Stimulated activated CD4-positive, alpha-beta T cell treated with anti-CD3 and anti-CD28 coated beads, Interleukin-4, amount 100 ng/mL, for 48 hours (primary cell): ENCODE measurements at places on chromosomes 7 and 10.

DNA sequence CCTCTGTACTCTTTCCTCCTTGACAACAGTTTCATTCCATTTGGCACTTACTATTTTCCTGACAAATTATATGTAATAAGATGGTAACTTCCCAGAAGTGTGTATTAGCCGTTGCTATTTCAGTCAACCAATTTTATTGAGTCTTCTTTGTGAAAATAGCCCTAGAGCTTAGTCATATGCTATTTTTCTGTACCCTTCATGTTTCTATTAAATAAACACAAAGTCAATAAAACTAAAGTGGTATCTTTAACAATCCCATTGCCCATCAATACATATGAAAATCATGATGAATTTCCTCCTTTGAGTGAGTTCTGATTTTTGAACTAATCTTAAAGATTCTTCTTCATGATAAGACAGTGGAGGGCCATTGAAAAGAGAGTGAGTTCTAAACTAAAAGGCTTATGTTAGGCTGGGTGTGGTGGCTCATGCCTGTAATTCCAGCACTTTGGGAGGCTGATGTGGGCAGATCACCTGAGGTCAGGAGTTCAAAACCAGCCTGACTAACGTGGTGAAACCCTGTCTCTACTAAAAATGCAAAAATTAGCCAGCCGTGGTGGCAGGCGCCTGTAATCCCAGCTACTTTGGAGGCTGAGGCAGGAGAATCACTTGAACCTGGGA lies 5.9 kb upstream of the MYPN start:
- no peak for DNase-seq

DNA sequence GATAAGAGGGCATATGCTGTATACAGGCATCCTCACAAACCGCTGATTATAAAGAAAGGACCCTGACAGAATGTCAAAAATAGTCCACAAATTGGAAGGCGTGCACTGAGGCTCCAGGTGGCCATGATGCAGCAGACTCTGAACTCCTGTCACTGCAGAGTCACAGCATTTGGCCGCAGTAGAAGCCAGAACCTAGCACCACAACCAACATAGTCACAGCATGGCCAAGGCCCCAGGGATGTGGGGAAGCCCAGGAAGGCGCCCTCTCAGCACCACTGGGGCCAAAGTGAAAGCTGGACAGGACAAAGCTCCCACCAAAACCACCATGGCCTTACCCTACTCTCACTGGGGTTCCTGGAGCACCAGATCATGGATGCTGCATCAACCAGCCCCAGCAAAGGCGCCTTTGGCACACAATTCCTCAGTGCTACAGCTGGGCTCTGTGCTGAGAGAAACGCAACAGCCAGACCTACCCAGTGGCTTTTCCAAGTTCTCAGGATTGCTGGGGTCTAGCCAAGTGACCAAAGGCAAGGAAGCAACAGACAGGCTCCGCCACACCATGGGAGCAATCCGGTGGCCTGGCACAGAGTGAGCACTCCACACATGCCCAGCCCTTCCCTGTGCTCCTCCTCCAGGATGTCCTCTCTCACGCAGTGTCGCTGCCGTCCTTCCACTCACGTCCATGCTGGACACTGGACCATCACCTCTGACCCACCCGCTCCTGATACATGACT lies 60.2 kb downstream of the STK17A start:
- DNase-seq: no peak

DNA sequence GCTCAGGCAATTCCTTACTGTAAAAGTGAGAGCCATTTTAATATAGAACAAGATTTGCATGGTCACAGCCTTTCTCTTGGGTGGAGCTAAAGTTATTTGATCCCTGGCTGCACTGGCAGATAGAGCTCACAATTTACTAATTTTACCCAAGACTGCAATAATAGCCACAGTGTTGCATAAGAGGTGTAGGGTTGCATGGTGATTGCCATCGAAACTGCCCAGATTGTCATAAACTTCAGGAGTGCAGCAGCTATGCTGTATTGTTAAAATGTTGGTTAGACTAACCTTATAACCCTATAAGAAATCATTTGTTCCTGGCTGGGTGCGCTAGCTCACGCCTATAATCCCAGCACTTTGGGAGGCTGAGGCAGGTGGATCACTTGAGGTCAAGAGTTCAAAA lies 50.0 kb downstream of the VCL start:
- DNase-seq: no peak

DNA sequence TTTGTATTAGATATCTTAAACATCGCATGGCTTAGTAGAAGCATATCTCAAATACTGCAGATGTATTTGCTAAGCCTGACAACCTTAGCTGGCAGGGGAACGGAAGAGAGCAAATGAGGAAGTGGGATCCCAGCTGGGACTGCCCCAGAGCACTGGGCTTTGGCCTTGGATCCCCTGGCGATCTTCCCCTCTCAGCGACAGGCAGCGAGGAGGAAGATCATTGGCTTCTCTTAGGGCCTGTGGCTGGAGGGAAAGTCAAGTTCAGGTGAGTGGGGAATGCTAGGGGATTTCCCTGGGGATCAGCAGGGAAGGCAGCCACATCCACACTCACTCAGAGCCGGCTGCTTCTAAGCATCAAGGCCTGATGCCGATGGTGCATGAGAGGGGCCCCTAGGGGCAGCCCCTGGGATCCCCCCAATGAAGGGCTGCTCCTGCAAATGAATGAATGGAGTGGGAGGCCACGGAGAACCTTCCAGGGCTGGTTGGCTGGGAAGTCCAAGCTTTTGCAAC lies 42.0 kb downstream of the LYZL2 start:
- no peak for DNase-seq

GRCh38 chr7:119197877-119198527 lies 973.5 kb downstream of the ANKRD7 start:
- no peak for DNase-seq

GRCh38 chr10:74934100-74934812 lies 107.9 kb downstream of the KAT6B start:
- no peak for DNase-seq

DNA sequence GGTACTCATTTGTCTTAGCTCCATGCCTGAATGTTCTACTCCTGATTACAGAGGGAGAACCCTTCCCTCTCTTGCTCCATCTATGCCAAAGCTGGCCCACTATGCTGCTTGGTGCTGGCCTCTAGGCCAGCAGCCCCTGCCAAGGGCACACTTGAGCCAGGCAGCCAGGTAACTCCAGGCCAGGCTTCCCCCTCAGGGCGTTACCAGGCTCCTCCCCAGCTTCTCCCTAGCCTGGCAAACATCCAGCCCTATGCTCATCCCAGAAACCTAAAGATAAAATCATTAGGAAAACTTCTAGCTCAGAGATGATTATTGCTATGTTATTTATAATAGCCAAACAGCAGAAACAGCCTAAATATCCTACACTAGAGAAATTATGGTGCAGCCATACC lies 103.7 kb downstream of the KCNMA1 start:
- DNase-seq: no peak

- no peak for DNase-seq
These were observed 3.2 kb upstream of the ZNF248 start for GRCh38 chr10:37860494-37861190.

DNA sequence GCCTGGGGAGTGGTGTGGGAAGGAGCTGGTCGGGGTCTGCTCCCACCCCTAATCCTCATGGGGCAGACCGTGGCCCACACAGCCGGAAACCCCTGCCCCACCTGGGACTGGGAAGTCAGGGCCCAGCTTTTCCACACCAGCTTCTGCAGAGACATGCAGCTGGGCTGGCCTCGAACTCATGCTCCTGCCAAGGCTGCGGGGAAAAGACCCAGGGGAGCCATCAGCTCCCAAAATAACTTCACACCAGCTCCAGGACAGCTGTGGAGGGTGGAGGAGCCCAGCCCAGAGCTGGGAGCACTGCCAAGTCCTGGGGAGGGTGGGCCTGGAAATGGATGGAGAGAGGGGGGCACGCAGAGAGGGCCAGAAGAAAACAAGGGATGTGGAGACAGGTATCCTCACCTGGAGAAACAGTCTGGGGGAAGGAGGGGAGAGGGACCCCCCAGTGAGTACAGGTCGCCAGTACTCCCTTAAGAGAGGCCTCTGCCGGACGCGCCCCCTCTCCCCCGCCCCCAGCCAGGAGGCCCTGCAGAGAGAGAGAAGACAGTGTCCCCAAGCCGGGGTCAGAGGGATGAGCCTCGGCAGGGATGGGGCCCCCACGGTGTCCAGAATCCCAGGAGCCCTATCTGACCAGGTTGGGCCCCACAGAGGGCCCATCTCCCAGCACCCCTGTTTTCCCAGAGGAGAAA lies 11.5 kb upstream of the GRIFIN start:
- DNase-seq: no peak

DNA sequence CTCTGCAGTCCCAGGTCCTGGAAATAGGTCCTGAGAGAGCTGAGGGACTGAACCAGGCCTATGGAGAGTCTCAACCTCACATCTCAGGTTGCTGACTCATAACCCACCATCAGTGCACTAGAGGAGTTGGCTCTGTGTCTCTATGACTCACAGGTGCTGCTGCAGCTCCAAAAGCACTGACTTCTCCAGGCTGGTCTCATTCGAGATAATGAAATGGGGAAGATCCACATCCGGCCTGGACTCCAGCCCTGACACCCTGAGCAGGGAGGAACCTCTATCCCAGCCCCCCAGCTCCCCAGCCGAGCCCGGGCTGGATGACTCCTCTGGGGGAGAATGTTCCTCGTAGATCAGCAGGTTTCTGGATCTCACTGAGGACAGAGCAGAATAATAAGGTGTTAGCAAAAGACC lies 35.5 kb upstream of the DGKI start:
- no peak for DNase-seq

- DNase-seq: no peak
These were observed 78.7 kb downstream of the DYNC2I1 start for GRCh38 chr7:158935062-158935461.

DNA sequence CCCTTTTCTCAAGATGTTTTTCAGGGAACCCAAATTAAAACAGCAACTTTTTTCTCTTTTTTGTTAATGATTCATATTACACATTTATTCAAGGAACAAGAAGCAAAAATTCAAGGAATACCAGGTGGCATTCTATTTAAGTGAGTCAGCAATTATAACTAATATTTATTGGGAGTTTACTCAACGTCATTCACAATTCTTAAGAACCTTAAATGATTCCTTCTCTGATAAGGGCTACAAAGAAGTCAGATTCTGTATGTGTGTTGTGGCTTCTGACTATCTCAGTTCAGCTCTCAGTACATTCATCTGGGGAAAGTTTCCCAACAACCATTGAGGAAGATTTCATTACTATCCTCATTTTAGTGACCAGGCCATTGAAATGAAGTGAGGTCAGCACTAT lies 470.7 kb upstream of the AKR1E2 start:
- no peak for DNase-seq

- no peak for DNase-seq
These were observed 48.6 kb upstream of the NRP1 start for GRCh38 chr10:33382921-33383713.

DNA sequence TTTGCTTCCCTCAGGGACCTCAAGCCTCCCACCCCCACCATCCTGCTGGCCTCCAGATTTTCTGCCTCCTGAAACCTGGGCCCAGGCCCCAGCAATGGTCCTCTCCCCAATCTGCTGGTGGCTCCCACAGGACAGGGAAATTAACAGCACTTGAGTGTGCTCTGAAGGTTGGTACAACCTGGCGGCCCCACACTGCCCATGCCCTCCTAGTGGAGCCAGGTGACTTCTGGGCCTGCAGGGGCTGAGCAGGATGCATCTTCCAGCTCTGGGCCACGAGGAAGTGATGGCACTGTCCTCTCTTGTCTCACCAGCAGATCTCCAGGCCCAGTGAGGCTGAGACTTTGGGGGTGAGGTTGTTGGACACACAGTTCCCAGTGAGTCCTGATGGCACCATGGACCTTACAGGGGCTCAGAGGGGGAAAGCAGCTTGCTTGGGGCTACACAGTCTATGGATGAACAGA lies 3.6 kb upstream of the ZMIZ1 start:
- DNase-seq: no peak

GRCh38 chr7:73830681-73831583 lies at the start of gene CLDN4:
CLDN4 (plus strand) TSS chr7:73830996; CDS start chr7:73831202, 206 bp downstream.
- no peak for DNase-seq

- no peak for DNase-seq
These were observed 4.1 kb downstream of the GET4 start for GRCh38 chr7:880450-880849.

- no peak for DNase-seq
These were observed 87.0 kb downstream of the VIPR2 start for GRCh38 chr7:159057647-159058046.

GRCh38 chr10:22356324-22356873 lies 11.1 kb downstream of the SPAG6 start:
- DNase-seq: no peak

GRCh38 chr10:75180592-75180991 lies 30.0 kb upstream of the VDAC2 start:
- DNase-seq: no peak

DNA sequence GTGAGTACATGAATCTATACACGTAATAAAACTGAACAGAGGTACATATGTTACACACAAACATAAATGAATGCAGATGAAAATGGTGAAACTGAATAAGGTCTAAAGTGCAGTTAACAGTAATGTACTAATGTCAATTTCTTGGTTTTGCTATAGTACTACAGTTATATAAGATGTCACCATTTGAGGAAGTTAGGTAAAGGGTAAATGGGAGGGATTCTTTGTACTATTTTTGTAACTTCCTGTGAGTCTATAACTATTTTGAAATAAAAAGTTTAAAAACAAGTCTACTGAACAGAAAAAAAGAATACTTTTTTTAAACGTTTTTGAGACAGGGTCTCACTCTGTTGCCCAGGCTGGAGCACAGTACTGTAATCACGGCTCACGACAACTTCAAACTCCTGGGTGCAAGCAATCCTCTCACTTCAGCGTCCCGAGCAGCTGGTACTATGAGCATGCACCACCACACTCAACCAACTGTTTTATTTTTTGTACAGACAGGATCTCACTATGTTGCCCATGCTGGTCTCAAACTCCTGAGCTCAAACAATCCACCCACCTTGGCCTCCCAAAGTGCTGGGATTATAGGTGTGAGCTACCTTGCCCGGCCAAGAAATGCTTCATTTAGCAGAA lies 71.5 kb downstream of the WAPL start:
- DNase-seq: no peak
